ENCODE measurements at places on chromosomes 4 and X.

DNA sequence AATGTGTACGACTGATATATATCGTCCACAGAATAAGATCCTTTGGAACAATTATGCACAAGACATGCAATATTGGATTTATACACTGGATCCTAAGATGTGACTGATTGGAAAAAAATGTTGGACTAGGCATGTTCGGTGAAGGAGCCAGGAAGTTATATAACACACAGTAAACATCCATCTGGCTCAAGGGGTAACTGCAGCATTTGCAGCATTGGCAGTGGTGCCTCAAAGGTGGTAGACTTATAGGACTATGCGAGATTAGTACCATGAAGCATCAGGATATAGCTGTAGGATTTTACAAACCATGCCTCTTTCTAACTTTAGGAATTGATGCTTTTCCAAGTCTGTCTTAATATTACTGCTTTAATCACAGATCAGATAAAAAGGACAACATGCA, 34.3 kb downstream of the MSX1 start:
- DNase-seq, result no peak

DNA sequence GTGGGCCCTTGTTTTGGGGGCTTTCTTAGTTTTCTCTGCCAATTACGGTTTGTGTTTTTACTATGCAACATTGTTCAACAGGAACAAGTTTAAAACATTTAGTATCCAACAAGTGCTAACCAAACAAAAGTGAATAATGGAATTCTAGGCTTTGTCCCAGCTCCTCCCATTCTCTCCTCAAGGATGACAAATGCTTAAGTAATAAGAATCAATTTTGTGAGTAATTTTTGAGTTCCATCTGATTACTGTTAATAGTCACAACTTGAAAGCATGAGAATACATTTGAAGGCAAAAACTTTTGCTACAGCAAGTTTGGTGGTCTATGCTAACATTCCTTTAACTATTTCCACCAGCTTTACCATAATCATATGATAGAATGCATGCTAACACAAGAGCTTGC, 78.1 kb upstream of the HPGD start:
- DNase-seq, result no peak

- no peak for DNase-seq
Measured at GRCh38 chr4:139242511-139243051, 37.4 kb downstream of the MGARP start.

DNA sequence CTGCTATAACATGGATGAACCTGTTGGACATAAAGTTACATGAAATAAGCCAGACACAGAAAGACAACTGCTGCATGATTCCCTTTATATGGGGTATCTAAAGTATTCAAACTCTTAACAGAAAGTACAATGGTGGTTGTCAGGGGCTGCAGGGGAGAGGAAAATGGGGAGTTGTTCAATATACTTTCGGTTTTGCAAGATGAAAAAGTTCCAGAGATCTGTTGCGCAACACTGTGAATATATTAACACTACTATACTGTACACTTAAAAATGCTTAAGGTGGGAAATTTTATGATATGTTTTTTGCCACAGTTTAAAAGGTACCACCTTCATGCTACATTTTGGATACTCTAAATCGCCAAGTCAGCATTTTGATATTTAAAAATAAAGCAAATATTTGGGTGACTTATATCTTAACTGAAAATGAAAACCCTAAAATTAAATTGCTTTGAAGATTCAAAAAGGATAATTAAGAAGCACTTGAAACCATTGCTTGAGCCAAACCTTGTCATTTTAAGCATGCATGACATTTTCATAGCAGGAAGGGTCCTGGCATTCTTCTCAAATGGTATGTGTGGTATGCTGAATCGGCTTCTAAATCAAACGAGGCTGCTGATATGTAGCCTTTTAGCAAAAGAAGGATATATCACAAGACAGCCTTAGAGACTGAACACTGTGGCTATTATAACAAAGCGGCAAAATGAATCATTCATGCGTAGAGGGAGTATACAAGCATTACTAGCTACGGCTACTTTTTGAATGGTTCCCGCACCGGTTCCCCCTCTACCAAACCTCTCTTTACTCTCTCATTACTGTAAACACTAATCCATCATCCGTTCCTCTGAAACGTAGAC, 607.1 kb upstream of the DIPK2B start:
- no peak for DNase-seq

DNA sequence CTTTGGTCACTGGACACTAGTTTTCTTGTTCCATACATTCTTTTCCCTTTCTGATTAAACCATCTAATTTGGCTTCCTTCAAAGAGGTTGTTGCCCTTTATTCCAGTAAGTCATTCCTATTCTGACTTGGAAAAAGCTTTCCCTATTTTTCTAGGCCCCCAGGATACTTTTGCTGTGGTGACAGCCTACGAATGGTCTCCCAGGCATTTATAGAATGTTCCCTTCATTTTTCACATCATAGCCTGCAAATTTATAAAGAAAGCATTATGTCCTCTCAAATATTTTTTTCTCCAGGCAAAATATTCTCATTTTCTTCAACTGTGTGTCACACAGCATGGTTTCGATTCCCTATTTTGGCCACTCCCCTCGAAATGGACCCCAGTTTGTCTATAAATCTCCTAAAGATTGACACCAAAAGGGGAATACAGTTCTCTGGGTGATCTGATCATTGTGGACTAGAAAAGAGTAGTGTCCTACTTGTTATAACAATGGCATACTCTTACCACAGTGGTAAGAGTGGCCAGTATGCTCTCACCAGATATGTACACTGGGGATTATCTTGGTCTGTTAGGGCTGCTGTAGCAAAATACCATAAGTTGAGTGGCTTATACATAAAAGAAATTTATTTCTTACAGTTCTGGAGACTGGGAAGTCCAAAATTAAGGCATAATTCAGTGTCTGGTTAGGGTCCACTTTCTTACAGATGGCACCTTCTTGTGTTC, 41.5 kb upstream of the BMP2K start:
- DNase-seq, result no peak

Measured in stimulated activated CD4-positive, alpha-beta T cell treated with anti-CD3 and anti-CD28 coated beads, Interleukin-12 subunit alpha, Interleukin-12 subunit beta, amount 100 ng/mL, for 4 hours (primary cell).